Cerebellar nuclear complex (tissue), 1 donor: ENCODE measurements at places on chromosomes 7 and 10.

GRCh38 chr7:155878674-155879073, 66.4 kb upstream of the SHH start:
- no peak for DNase-seq

GRCh38 chr10:49610114-49610457, at the start of gene SLC18A3:
TSS of gene SLC18A3 (plus strand) at chr10:49610310. CDS start at chr10:49610741, 431 bp downstream.
- no peak for DNase-seq

DNA sequence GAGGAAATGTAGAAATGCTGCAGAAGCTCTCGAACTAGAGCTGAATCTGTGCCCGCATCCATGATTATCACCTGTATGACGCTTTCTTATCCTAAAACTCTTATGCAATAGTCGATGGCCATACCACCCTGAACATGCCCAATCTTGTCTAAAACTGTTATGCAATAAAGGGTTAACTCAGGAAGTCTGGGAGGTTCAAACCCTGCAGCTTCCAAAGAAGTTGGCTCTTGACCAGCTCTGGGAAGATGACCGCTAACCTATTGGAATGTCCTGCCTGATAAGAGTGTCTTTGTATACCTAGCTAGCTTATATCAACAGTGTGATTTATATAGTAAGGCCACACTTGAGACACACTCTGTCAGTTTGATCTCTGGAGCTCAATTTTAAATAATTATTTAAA, 3.4 kb upstream of the C10orf88 start:
- no peak for DNase-seq

DNA sequence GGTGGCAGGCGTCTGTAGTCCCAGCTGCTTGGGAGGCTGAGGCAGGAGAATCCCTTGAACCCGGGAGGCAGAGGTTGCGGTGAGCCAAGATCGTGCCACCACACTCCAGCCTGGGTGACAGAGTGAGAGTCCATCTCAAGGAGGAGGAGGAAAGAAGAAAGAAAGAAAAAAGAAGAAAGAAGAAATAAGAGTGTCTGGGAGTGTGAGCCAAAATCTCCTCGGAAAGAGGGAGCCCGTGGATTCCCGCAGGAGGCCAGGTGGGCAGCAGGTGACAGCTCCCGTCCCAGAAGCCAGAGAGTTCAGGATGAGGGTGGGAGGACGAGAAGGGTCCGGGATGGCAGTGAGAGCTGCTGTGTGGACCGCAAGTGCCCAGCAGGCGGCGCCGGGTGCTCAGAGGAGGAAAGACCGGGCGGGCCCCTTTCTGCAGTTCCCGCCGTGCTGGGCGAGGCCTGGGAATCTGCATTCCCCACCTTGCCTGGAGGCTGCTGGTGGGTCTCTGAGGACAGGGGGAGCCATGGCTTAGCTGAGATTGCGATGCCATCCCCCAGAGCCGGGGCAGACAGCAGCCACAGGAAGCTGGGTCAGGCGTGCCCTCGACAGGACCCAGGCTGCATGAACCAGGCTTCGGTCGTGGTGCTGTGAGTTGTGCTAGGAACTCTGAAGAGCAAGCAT, 17.1 kb upstream of the AMZ1 start:
- no peak for DNase-seq

- DNase-seq: no peak
Measured at GRCh38 chr7:30708983-30709382, 26.7 kb upstream of the CRHR2 start.

DNA sequence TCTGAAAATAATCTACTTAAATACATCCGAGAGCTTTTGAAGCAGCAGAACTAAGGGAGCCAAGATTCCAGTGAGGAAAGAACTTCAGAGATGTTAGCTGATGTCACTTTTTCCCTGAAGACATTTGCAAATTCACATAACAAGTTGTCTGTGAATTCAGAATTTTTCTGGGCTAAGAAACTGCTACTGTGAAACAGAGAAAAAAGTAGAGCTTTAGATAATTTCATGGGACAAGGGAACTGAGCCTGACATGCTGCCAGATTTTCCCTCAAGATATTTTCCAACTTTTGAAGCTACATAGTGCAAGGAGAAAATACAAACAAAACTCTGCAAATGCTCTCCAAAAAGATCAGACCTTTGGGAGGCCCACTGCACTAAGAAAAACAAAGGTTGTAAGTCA, 484.2 kb downstream of the ANKRD7 start:
- DNase-seq: no peak

- DNase-seq: no peak
Measured at GRCh38 chr10:21993360-21994001, 10.0 kb downstream of the DNAJC1 start.

DNA sequence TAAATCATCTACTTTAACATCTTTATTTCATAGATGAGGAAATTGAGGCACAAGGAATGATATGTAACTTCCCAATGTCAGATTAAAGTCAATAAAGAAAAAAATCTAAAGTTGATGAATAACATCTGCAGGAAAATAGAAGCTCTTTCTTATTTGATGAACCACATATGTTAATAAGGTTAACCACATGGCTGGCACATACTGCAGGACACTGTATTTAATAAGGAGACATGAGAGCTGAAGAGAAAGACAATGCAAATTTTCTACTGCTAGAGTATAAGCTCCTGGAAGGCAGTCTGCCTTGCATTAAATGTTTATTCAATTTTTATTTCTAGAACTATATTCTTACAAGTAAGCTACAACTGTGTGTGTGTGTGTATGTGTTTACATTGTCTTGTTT, 4.4 kb downstream of the RAB11FIP2 start:
- DNase-seq: no peak

DNA sequence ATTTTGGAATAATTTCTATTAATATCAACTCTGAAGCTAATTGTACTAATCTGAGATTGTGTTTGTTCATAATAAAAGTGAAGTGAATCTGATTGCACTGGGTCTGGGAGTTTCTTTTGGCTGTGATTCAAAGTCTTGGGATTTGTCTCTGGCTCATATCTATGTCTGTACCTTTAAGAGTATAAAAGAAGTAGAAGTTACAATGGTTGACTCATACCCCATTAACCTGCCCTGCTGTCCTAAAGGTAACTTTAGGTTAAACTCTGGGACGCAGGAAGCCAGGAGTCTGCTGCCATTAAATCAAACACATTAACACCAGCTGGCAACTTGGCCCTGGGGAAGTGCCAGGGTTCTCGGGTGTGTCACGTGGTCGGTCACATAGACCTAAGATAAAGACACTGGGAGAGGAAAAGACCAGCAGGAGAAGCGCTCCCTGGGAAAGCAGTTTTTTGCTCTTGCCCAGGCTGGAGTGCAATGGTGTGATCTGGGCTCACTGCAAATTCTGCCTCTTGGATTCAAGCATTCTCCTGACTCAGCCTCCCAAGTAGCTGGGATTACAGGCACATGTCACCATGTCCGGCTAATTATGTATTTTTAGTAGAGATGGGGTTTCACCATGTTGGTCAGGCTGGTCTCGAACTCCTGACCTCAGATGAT, 17.8 kb downstream of the SCD start:
- DNase-seq: no peak

- no peak for DNase-seq
Measured at GRCh38 chr10:71316786-71317160, 2.3 kb upstream of the SLC29A3 start.

- DNase-seq: no peak
Measured at GRCh38 chr7:153370092-153370491, 610.5 kb downstream of the ACTR3B start.

GRCh38 chr7:90178166-90178565, 23.9 kb downstream of the STEAP1 start:
- DNase-seq: no peak

DNA sequence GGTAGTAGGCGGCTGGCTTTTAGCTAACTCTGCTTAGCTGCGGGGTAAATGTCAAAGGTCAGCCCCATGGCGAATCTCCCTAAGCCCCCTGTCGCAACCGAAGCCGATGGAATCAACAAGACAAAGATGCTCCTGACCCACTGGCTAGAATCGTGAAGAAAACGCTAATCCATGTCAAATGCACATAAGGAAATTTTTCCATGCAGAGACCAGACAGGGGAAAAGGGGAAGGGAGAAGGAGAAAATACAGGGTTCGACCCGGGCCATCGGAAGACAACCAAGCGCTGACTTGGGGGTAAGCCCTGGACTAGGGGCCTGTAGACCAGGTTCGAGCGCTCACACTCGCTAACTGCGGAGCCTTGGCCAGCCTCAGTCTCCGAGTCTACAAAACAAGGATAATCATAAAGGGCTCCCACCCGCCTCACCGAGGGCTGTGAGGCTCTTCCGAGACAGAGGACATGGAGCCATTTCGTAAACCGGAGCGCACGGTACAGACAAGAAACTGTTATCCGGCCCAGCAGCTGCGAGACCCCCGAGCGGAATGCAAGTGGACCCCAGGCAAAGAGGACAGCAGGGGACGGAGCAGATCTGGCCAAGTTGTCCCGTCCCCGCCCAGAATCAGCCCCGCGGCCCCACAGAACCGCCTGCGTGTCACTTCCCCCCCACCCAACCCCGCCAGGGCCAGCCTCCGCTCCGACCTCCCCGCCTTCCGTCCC, 507 bp downstream of the SAR1A start:
- DNase-seq: no peak

DNA sequence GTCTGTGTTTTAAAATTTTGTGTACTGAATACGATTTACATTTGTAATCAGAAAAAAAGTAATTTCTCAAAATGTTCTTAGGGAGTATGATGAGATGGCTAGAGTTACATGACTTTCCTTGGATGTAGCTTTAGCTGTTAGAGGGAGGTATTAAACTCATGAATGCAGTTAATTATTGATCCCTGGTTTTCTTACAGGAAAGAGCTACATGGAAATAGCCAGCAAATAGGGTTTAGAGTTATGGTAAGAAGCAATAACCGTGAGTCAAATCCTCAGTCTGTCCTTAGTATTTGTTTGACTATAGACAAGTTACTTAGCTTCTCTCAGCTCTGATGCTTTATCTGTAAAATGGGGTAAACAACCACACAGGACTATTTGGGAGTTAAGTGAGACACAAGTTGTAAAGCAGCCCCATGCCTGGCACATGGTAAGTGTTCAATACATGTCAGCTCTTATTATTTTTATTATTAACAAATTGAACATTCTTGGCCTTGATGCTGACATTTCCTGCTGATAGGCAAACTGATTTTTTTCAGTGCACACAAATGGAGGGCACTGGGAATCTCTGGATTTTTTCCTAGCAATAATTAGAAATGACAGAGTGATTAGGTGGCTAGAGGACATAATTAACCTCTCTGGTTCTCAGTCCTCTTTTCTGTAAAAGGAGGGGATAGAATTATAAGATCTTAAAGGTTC, 204.5 kb upstream of the PHYHIPL start:
- DNase-seq: no peak

DNA sequence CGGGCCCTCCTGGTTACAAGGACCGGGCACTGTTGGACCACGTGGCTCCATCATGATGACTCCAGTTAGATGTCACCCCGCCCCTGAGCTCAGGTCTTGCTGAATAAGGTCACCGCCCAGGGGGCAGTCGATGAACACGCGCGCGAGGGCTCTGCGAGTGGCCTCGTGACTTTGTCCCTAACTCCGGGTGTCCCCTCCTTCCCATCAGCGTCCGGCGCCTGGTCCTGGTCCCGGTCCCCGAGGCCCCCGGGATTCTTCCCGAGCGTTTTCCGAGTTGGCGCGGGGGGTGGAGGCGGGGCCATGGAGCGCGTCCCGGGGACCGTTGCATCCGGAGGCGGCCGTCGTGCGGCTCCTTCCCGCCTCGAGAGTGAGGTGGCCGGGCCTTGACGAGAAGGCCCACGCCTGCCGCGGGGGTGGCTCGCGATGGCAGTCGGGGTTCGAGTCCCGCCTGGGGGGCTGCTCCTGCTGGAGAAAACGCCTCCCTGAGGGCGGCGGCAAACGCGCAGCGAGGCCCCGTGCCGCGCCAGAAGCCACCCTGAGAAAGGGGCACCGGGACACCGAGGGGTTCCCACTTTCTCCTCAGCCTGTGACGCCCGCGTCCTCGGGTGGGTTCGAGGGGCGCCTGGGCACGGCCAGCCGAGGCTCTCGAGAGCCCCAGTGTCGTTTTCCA, 569 bp upstream of the NPTX2 start:
- DNase-seq: no peak

GRCh38 chr7:82623812-82624211, 180.2 kb upstream of the CACNA2D1 start:
- no peak for DNase-seq

- no peak for DNase-seq
Measured at GRCh38 chr10:96840841-96841518, 8.9 kb downstream of the LCOR start.

GRCh38 chr7:142303650-142304049, 45.8 kb upstream of the PRSS58 start:
- no peak for DNase-seq

DNA sequence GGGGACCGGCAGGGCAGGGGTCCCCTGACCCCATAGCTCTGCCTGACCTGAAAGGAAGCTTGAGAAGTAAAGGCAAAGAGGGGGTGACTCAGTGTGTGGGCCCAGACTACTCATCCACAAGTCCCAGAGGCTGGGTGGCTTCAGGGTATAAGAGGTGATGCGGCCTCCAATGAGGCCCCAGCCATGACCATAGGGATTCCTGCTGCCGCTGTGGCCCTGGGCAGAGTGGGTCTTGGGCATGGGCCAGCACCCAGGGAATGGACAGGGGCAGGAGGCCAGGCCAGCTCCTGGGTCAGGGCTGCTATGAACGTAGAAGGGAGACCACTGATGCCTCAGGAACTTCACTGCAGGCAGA, 64.4 kb upstream of the EBF3 start:
- no peak for DNase-seq

DNA sequence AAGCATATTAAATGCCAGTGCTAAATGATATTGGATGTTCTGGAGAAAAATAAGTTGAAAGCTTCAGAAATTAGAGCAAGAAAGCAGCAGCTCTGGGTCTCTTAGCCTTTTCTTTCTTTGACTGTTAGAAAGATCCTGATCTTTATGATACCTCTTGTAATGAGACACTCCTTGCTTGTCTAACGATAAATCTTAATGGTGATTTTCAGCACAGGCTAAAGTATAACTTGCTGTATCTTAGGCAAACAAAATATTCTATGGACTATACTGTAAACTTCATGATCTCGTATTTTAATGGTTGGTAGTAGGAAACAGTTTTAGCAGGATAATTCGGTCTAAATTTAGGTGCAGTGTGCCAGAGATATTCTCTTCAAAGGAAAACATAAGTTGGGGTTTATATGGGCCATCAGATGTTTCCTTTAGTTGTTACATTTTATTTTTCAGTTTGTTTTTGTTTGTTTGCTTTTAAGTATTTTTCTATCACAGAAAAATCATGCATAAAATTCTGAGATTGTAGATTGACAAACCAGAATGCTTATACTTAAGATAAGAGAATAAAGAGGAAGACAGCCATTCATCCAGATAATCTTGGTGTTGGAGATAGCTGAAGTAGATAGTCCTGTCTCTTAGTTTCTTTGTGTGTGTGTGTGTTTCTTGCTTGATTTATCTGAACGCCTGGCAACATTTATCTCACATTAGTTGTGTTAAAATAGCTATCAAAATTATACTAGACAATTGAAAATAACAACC, 4.7 kb downstream of the CASD1 start:
- no peak for DNase-seq
